Type B pancreatic cell (in vitro differentiated cells): ENCODE measurements at places on chromosomes 1 and 21.

DNA sequence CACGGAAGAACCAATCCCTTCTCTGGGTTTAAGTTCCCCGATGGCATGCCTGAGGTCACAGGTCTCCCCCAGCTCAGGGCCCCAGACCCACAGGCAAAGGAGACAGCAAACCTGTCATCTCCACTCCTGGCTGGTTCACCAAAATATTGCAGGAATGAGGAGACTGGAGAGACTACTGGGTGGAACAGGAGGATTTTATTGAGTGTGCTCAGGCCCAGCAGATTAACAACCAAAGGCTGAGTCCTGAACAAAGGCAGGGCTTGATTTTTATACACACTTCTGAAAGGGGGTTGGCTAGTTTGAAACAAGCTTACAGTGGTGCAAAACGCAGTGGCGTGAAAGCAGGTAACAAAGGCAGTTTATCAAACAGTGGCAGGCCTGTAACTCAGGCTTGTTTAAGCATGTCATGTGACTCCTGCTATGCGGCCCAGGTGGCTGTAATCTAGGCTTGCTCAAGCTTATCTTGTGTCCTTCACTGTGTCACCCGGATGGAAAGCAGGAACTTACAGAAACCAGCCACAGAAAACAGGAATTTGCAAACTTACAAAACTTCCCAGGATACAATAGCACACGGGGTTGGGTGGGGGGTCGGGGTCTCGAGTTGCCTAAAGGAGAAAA, 27.4 kb upstream of the KCNJ15 start:
- no peak for DNase-seq

GRCh38 chr21:22019766-22020165, 1021.6 kb downstream of the NCAM2 start:
- no peak for DNase-seq

- DNase-seq, result no peak
Measured at GRCh38 chr1:197761654-197762053, 13.6 kb downstream of the DENND1B start.

- DNase-seq, result no peak
Measured at GRCh38 chr21:43605320-43606215, 53.7 kb downstream of the HSF2BP start.

DNA sequence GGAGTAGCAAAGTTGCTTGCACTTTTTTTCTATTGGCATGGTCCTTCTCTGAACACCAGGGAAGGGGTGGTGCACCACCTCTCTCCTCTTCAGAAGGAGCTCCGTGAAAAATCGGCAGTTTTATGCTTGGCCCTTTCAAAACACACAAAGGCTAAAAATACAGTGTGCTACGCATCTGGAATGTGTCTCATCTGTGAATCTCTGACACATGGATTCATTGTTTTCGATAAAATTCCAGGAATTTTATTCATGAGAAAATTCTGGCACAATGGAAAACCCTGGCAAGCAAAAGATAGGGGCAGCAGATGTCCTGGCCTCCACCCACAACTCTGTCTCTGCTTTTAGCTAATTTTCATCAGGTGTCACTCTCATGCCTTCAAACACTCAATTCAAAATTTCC, 42.9 kb downstream of the ERG start:
- DNase-seq, result no peak

- peak; percentile 82 for DNase-seq
Measured at GRCh38 chr1:75723989-75724471, 479 bp upstream of the ACADM start.

GRCh38 chr1:205319081-205320018, 2.2 kb downstream of the NUAK2 start:
- no peak for DNase-seq

DNA sequence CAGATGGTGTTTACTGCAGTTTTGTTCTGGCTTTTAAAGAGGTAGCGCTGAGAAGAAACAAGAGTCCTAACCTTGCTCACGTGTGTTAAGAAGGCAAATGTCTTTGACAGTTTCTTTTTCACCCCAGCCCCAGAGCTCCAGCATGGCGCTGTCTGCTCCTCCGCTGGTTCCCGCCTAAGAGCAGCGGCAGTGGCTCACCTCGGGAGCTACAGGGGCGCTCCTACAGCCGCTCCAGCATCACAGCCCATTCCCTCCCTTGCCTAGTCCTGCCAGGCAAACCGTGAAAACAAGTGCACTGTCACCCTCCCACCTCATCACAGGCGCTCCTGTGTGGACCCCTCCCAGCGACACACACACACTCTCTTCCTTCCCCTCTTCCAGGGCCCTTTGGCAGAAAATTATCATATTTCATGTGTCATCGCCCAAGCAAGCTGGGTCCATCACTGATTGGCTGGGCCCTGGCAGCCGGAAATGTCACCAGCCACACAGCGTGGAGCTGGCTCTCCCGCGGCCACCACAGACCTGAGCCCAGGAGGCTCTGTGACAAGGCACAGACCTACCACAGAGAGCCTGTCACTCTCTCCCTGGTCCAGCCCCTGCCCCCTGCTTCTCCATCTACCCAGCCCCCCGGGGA, 1.2 kb upstream of the HIVEP3 start:
- no peak for DNase-seq

DNA sequence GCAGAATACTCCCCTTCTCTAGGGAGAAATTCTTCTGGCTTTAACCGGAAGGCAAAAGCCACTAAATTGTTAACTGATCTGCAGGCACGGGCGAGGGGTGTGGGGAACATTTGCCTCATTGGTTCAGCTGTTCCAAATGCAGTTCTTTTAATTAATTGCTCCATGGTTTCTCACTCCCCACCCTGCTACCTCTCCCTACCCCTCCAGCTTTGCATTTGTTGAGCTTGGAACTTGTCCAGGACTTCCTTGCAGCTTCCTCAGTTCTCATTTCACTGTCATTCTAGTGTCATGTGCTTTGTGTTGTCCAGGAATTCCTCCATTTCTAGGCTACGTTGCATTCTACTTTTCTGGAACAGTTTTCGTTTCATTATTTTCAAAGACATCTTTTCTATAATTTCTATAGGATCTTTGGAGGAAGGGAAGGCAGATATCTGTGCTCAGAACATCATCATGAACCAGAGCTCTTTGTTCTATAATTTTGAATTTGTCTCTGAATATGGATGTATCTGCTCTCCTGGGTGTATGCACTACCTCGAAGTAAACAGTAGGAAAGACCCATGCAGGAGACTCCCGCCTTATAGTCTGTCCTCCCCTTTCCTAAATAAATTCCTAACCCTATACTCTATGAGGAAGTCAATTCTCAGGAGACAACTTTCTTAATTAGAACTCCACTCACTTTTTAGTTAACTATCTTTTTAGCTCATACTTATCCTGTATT, 132.4 kb upstream of the LMO4 start:
- DNase-seq, result no peak

DNA sequence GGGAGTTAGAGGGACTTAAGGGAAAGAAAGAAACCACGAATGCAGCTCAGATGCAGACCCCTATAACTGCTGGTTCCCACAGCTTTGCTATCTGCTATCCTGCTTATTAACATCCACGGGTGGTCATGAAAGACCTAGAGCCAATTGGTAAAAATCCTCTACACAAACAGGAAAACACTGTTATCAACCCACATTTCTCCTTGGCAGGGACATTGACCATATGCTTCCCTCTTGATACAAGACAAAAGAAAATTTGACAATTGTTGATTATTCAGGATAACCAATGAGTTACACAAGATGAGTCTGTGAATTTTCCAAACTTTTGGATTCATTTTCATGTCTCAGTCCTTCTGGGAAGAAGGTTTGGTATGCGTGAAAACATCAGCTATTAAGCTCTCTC, 90.4 kb downstream of the TIAM1 start:
- DNase-seq, result no peak

GRCh38 chr1:37989361-37989930, 376 bp downstream of the SF3A3 start:
- no peak for DNase-seq

DNA sequence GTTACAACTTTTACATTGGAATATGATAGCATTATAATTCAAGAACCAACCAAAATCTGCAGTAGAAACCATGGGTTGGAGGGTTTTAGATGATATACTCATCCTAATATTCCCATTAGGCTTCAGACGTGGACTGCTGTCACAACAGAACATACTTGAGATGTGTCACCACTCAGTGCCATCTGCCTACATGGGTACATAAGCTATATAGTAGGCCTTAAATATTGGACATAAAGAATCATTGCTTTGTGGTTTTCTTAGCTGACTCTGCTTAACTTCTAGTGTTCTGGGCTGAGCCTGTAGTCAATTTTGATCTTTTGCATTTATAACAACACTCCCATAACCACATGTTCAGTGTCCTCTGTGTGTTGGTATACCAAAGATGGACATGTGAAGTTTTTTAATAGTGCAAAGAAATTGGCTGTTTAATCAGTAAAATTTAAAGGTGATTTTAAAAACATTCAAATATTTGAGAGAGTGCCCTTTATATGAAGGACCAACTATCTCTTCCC, 14.2 kb downstream of the RAP1A start:
- DNase-seq, result no peak

DNA sequence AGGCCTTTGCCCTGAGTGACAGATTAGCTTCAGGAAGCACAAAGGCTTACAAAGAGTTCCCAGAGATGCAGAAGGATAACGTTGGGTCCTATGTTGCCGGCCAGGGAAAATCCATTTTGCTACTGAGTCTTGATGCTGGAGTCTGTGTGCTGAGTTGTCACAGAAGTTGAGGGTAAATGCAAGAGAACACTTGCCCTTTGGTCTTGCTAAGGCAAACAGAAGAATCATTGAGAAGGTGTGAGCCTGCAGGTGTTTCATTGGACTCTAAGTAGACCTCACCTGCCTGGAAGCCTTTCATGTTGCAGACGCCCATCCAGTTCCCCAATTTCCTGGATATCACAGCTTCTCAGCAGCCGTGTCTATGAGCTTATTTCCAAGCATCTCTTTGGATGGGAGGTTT, 105.2 kb downstream of the PCP4 start:
- DNase-seq, result no peak

DNA sequence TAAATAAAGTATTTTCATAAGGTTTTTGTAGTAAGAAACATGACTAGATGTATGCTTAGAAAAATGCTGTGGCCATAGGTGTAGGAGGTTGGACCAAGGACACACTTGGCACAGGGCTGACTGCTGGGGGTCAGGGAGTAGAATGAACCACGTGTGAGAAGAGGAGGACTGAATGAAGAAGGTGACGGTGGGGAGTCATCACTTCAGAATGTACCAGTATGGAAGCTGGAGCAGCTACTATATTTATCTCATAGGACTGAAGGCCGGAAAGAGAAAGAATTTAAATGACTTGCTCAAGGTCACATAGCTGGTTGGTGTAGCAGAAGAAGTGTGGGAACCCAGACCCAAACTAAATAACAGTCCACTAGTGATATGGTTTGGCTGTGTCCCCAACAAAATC, 79.8 kb upstream of the HAO2 start:
- DNase-seq, result no peak

DNA sequence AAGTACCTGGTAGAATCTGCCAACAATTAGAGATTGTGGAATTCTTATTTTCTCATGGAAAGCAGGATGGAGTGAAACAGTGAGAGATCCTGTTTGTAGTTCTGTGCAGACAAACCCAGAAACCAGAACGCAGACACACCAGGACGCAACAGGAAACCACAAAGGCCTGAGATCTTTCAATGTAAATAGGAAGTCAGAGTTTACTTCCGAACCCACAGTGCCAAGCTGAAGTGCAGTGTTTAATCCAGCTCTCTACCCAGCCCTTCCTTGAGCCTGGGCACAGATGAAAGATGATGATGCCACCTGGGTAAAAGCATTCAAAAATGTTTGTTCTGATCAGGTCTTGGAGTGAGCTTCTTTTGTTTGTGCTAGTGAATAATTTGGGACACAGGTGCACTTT, 244.2 kb upstream of the HOOK1 start:
- DNase-seq, result no peak

- DNase-seq, result no peak
Measured at GRCh38 chr1:58714544-58714943, 14.7 kb upstream of the MYSM1 start.

- DNase-seq, result no peak
Measured at GRCh38 chr1:94310570-94311270, 73.3 kb upstream of the ARHGAP29 start.

DNA sequence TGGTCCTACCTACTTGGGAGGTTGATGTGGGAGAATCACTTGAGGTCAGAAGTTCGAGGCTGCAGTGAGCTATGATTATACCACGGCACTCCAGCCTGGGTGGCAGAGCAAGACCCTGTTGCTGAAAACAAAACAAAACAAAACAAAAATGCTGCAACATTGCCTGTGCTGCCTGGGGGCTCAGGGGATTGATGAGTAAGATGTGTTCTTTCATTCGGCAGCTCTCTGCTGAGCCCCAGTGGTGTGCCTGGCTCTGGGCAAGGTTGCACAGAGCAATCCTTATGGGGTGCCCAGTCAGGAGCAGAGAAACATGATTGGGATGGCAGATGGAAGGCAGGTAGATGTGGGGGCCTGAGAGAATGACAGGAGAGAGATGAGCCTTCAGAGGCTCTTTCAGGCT, 28.6 kb upstream of the KDM4A start:
- DNase-seq, result no peak

DNA sequence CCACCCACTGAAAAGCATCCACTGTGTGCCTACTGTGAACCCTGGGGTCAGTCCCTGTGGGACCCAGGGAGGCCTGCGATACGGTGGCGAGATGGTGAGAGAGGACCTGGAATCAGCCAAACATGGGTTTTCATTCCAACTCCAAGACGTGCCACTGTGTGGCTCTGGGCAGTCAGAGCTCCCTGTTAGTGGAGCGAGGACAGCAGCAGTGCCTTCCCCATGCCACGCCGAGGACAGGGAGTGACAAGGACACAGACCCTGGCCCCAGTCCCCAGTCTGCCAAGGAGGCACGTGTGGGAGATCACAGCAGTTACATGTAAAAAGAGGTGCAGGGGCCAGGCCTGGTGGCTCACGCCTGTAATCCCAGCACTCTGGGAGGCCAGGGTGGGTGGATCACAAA, 50.9 kb upstream of the TMEM51 start:
- DNase-seq, result no peak

DNA sequence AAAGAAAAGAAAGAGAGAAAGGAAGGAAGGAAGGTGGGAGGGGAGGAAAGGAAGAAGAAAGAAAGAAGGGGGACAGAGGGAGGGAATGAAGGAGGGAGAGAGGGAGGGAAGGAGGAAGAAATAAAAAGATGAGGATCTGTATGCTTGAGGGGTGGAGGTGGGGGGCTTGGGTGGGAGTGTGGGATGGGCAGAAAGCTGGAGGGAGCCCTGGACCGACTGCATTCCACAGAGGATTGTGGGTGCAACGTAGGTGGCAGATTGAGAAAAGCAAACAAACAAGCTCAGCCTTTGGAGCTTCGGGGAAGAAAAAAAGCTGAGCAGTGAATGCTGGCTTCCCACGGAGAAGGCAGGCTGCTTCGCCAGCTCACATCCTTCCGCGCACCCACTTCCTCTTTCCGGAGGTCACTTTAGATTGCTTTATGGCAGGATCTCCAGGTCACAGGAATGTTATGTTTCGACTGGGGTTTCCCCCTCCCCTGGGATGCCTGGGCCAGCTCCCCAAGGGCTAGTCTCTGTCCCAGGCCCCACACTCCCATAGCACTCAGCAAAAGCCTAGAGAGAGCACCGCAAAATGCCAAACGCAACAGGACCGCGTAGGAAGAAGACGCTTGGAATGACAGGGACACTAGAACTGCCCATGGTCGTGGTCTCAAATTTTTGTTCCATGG, 20.7 kb upstream of the LGALS8 start:
- DNase-seq, result no peak

GRCh38 chr21:38460171-38460742, 38.0 kb downstream of the ERG start:
- DNase-seq, result no peak

- DNase-seq, result no peak
Measured at GRCh38 chr1:22847709-22848108, 125.0 kb downstream of the LACTBL1 start.
